ENCODE measurements at places on chromosomes 12 and 14. TPM values are rescaled to one million over a fixed set of nuclear protein-coding genes. Genes with fewer than 3 reads are reported as not detected.
A peak's percentile ranks its signal among the peaks of the same experiment; 100 is the strongest.

DNA sequence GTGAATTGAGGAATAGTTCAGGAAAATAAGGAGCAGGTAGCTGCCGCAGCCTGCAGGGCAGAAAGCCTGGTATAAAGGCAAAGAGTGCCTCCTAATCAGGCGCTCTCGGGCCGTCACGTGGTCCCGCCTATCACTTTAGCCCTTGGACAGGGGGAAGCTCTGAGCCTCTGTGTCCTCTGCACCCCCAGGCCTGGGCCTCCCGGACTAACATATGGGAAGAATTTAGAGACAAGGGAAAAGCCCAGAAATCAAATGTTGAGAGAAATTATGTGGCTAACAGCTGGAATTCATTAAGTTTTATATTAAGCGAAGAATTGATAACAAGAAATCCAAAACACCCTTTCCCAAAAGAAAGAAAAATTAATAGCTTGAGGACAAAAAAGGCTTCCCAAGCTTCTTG is 417.7 kb downstream of the ATP23 start:
- DNase-seq = no peak

GRCh38 chr12:130764073-130764472 is 48.0 kb upstream of the RIMBP2 start:
- DNase-seq = no peak

GLT1D1 gene
- polyA plus RNA-seq = 2.3 TPM

GRCh38 chr12:118625050-118625675 is 248.8 kb downstream of the SUDS3 start:
- no peak for DNase-seq

DNA sequence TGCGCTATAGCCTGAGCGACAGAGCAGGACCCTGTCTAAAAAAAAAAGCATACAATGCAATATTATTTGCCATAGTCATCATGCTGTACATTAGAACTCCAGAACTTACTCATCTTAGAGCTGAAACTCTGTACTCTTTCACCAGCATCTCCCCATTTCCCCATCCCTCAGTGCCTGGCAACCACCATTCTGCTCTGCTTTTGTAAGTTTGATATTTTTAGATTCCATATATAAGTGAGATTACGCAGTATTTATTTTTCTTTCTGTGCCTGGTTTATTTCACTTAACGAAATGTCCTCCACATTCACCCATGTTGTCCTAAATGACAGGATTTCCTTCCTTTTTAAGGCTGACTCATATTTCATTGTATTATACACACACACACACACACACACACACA is 121.8 kb downstream of the BBS10 start:
- DNase-seq = no peak

MAP3K9 gene
- 5.4 TPM for polyA plus RNA-seq

COX8C gene
- polyA plus RNA-seq = 0.72 TPM

DNA sequence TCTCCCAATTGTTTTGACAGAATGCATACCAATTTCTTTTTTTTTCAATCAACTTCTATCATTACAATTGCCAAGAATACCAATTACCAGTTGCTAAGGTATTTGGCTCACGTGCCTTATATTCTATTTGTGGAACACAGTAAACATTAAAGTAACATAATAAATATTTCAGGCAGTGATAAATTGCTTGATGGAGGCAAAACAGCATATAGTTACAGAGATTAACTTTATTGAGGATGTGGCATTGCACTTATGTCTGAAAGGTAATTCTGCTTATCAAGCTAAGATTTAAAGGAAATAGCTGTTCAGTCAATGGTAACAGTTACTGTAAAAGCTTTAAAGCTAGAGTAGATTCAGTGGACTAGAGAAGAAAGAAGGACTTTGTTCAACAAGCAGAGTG is 1107.8 kb downstream of the FSCB start:
- no peak for DNase-seq

RNASE1 gene
- polyA plus RNA-seq = 401 TPM

GNPTAB gene
- polyA plus RNA-seq = 49.4 TPM

GRCh38 chr12:40013847-40014246 is 92.0 kb downstream of the SLC2A13 start:
- no peak for DNase-seq

- DNase-seq = peak; percentile 1
These were observed 658.5 kb upstream of the MGAT4C start for GRCh38 chr12:86914721-86915120.

- no peak for DNase-seq
These were observed 680 bp downstream of the NECAP1 start for GRCh38 chr12:8082808-8083100.

DNA sequence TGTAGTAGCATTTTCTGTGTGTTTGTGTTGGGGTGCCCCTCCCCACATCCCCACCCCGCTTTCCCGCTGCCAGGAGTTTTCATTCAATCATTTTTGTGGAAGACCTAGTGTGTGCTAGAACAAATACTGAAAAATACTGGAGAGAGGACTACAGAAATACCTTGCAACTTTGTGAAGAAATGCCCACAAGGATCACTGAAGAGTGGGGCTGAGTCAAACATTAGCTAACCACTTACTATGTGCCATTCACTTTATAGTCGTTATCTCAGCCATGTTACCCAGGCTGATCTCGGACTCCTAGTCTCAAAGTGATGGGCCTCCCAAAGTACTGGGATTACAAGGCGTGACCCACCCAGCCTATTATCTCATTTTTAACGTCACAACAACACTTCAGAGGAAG is 559 bp upstream of the LMBR1L start:
- no peak for DNase-seq

- no peak for DNase-seq
These were observed 101.3 kb downstream of the TMX1 start for GRCh38 chr14:51341338-51341737.

- peak; percentile 79 for DNase-seq
These were observed at the start of gene TXNRD1 for GRCh38 chr12:104215638-104216297. Gene TXNRD1 (plus strand): TSS chr12:104215779. CDS start chr12:104215803, 24 bp downstream.

GRCh38 chr14:43360239-43360638 is 1146.8 kb downstream of the FSCB start:
- DNase-seq = no peak

FLVCR2 gene
- 6.4 TPM for polyA plus RNA-seq

DNA sequence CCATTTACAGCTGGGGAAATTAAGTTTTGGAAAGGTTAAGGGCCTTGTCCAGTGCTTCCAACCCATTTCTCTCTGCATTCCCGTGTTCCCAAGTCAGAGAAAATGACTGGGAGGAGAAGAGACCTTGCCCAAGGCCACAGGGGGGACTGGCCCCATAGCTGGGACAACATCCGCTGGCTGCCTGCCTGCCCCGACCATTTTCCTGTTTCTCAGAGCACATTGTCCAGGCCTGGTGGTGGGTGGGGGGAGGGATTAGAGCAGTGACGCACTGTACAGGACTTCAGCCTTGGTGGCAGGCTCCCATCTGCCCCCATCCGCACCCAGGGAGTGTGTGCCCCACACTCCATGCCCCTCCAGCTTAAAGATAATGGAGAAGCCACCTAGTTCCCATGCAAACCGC is 27.7 kb downstream of the DIO3 start:
- no peak for DNase-seq

DNA sequence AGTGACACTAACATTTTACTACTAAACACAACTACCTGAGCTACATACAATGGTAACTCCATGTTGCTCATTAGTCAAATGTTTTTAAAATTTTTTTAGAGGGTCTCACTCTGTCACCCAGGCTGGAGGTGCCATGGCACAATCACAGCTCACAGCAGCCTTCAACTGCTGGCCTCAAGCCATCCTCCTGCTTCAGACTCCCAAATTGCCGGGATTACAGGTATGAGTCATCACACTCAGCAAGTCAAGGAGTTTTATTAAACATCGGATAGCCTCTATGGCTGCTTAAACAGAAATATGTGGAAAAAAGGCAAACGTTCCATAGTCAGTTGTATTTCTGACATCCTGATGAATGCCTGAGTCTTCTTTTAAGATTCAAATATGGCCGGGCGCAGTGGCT is 11.1 kb upstream of the NPFF start:
- no peak for DNase-seq

GRCh38 chr12:29187756-29188155 is 38.7 kb downstream of the FAR2 start:
- no peak for DNase-seq

LYZ gene
- polyA plus RNA-seq = 50.7 TPM

TMX1 gene
- polyA plus RNA-seq = 46.3 TPM

MTERF2 gene
- polyA plus RNA-seq = 45.4 TPM
